Cerebellum (tissue), 4 donors: ENCODE measurements at places on chromosomes 12 and 14.

DNA sequence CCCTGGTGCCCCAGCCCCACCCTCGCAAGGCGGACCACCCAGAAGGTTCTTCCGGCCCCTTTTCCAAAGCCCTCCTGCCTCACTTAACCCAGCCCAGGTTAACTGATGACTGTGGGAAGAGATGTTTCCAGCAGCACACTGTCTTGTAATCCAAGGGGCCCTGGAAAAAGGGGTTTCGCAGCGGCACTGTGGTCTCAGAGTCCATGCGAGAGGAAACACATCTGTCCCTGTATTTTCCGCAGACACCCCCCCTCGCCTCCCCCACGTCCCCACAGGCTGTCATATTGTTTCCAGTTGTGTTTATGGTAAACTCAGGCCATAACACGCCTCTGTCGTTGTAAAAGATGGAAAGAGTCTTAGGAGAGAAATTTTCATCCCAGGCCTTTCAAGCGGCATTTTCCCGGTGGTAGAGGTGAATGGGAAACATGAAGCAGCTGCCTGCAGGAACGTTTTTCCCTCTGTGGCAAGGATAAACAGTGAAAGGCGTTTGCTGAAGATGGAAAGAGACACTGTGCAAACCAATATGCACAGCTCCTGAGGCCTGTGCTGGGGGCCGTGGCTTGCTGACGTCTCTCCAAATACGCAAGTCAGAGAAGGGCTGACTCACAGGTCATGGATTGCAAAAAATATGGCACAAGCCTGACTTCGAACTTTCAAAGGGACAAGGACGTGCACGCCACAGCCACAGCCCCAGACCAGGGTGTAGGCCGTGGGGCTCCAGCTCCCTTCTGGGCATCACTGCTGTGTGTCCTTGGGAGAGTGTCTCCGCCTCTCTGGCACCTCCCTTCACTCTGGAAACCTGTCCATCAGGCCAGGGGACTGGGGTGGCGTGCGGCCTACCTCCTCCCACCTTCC is 22.5 kb upstream of the FZD10 start:
- DNase-seq: no peak

GRCh38 chr14:95711476-95712176 is 2.3 kb downstream of the TCL1A start:
- DNase-seq: no peak

DNA sequence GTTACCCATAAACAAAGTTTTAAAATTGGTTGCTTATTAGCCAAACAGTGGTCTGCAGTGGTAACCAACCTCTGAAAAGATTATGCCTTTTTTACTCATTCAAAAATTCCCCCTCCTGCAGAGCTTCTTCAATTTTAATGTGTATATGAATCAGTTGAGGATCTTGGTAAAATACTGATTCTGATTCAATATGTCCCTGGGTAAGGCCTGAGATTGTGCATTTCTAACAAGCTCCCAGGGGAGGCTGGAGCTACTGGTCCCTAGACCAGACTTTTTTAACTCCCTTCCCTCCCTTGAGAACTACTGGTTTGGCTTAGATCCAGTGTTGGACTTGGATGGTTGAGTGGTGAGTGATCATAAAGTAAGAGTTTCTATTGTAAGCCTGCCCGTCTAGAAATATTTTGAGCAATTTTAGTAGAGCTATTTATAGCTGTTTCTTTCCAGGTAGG is 90.2 kb downstream of the FUT8 start:
- no peak for DNase-seq

- no peak for DNase-seq
These were observed 13.4 kb downstream of the ST8SIA1 start for GRCh38 chr12:22321018-22321605.

- no peak for DNase-seq
These were observed 782 bp upstream of the LGR5 start for GRCh38 chr12:71438670-71439361.

- DNase-seq: no peak
These were observed 892.1 kb downstream of the NRXN3 start for GRCh38 chr14:79062226-79062625.

GRCh38 chr12:2338991-2339431 is 286.2 kb downstream of the CACNA1C start:
- no peak for DNase-seq

DNA sequence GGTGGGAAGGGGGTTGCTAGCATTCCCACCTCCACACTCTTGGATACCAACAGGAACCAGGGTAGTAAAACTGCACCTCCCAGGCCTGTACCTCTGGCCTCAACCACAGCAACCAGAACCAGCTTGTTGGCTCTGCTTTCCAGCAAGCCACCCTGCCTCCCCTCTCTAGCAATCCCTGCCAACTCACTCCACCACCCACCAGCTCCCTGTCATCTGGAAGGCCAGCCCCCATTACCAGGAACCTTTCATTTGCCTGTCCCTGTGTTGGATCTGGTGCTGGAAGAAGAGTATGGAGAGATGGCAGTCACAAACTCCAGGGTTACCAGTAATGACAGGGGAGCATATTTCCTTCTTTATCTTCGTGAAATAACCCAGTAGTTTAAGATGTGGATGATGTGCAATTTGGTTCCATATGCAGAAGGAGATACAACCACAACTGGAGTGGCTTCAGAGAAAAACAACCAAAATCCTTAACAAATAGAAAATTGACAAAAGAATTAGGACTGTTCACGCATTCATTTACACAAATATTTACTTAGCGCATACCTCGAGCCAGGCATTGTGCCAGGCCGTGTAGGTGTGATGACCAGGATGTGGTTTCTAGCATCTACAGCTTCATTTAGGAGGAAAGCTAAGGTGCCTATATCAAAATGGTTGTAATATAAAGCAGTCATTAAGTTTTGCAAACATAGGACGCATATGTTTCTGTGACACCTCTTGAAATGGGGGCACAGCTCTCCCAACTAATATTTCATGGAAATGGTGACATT is 3.4 kb downstream of the B4GALNT3 start:
- no peak for DNase-seq
